ENCODE measurements at places on chromosomes 7 and 10.

DNA sequence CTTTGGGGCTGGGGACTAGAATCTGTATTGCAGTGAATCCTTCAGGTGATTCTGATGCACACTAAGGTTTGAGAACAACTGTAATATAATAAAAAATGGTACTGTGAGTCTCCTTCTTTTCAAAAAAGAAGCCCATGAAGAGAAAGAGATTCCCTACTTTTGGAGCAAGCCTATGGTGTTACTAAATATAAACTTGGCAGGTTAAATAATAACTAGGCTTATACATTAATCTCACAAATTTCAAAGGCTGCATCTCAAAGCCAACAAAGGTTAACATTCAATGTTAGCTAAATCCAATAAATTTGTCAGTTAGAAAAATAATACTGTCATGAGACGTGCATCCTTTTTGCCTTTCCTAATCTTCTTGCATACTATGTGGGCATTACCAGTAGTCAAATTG is 159.7 kb upstream of the LAMB4 start:
- no peak for DNase-seq

GRCh38 chr10:75099952-75100763 is 11.3 kb upstream of the SAMD8 start:
- peak; percentile 87 for DNase-seq

DNA sequence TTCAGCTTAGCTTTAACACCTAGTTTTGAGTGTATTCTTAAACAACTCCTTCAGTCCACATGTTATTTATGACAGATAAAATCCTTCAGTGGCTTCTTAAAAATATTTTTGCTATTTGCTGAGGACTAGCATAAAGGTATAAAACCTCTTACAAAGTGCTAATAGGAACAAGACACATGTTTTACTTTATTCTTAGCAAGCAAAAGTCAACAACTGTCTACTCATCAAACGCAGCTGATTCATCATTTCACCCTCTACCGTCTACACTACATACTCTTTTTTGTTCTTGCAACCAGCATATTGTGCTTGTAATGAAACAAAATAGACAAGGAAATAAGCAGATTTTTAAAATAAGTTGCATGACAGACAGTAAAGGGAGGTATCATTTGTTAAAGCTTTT is 319.7 kb downstream of the SNX13 start:
- no peak for DNase-seq

DNA sequence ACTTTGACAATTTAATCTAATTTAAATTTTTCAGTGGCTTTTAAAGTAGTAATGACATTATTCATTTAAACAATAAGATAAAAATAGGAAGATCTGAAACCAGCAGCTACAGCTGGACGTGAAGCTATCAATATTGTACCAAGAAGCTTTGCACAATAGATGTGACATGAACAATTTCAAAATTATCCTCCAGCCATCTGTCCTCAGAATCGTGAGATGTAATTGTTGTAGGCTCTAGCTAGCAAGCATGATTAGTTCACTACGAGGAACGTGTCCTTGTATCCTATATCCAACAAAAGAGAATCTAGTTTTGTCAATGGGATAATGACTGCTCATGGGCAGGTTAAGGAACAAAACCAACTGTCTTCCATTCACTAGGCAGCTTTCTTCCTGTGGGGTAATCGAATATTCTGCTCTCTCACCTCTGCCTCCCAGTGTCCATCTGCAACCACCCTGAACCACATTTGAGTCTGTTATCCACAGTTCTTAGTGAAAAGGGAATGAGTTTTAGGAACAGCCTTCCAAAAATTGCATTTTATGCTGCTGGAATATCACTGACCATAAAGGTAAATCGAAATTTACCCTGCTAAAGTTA is 247.3 kb downstream of the PARD3 start:
- DNase-seq: no peak

- peak; percentile 49 for DNase-seq
Measured at GRCh38 chr7:87797798-87798403, 78.3 kb downstream of the SLC25A40 start.

- DNase-seq: no peak
Measured at GRCh38 chr10:84837877-84838276, 509.5 kb downstream of the CCSER2 start.

GRCh38 chr10:117666965-117667364 is 124.4 kb downstream of the EMX2 start:
- DNase-seq: no peak

- no peak for DNase-seq
Measured at GRCh38 chr10:4522296-4523000, 303.6 kb upstream of the AKR1E2 start.

DNA sequence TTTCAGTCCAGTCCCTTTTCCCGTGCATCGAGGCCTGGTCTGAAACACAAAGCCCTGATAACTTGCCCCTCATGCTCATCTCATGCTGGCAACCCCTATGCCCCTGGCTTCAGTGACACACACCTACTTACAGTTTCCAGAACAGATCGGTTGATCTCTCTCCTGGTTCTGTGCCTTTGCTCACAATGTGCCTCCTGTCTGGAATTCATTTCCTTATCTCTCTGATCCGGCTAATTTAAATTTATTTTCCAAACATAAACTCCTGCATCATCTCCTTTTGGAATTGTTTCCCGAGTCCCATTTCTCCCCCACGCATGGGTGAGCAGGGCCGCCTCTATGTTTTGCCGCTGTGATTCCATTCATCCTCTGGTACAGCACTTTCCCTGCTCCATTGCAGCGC is 25.9 kb upstream of the FZD8 start:
- no peak for DNase-seq

- DNase-seq: no peak
Measured at GRCh38 chr10:91596825-91597196, 36.1 kb downstream of the PPP1R3C start.

DNA sequence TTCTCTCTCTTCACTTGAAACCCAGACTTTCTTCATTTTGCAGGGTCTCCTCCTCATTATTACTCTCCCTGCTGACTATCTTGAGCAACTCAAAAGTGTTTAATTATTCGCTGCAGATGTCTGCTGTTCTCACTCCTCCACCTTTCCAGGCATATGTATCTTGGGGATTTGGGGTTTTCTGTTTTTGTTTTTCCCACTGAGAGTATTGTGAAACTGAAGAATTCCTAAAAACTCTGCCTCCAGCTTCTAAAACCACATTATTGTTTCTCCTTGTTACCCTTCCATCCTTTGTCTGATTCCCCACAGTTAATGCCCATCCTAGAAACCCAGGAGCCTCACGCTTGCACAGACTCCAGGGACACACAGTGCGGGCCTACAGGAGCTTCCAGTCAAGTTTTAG is 51.3 kb downstream of the WNT2 start:
- DNase-seq: no peak

GRCh38 chr10:132361581-132362101 is 29.6 kb downstream of the LRRC27 start:
- no peak for DNase-seq

DNA sequence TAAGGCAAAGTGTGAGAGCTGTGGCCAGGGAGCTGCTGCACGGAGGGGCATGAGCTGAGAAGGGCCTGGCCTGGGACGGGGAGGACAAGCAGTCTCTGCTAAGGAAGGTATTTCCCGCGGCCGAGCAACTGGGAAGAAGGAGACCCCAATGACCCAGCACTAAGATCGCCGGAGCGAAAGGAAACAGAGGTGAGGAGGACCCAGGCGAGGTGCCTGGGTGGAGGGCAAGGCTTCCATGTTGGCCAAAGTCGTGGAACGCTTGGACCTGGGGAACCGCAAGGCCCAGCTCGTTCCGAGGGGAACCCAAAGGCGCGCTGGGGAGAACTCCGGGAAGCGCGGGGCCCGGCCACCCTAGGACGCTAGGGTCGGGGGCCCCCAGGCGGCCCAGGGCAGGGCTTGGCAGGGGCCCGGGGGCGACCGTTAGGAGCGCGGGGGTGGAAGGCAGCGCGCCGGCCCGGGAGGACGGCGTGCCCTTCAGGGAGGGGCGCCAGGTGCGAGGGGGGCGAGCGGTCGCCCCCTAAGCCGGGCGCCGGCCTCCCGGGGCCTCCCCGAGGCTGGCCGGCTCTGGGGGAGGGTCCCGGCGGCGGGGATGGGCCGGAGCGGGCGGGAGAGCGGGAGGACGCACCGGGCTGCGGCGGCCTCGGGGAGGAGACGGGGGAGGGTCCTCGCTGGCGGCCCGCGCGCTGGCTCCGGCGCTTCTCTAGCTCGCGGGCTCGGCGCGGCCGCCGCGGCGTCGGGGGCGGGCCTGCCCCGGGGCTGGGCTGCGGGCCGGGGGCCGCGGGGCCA is 545 bp downstream of the GIGYF1 start:
- no peak for DNase-seq

DNA sequence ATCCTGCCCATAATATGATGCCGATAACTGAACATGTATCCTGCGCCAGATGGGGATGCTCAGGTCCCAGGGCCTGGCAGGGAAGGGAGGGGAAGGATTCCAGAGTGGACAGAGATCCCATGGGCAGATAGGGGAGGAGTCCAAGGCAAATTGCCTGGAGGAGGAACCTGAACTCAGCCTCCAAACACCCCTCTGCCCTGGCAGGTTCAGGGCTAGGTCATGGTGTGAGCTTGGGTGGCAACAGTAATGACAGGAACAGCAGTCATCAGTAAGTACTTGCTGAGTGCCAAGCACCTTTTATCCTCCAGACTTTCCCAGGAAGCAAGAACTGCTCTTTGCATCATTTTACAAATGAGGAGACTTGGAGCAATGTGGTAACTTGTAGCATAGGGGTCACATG is 3.8 kb upstream of the PALD1 start:
- no peak for DNase-seq

DNA sequence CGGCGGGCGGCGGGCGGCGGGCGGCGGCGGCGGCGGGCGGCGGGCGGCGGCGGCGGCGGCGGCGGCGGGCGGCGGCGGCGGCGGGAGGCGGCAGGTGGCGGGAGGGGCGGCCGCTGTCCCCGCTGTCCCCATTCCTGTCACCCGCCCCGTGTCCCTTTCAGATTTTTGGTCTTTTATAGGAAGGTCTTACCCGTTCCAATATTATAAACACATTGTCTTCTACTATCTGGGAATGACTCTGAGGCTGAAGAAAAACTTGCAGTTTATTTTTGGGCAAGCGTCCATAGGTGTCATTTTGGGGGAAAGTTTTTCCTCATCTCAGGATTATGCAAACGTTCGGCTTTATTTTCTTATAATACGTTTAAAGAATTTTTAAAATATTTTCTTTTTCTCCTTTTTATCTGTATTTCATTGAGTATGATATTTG is 578 bp downstream of the ZNF713 start:
- no peak for DNase-seq

GRCh38 chr7:65430344-65431186 is 56.9 kb downstream of the ZNF92 start:
- DNase-seq: no peak

- peak; percentile 62 for DNase-seq
Measured at GRCh38 chr7:522071-522950, 2.7 kb upstream of the PDGFA start.

- DNase-seq: peak; percentile 72
Measured at GRCh38 chr10:102509387-102509786, 5.6 kb downstream of the SUFU start.

DNA sequence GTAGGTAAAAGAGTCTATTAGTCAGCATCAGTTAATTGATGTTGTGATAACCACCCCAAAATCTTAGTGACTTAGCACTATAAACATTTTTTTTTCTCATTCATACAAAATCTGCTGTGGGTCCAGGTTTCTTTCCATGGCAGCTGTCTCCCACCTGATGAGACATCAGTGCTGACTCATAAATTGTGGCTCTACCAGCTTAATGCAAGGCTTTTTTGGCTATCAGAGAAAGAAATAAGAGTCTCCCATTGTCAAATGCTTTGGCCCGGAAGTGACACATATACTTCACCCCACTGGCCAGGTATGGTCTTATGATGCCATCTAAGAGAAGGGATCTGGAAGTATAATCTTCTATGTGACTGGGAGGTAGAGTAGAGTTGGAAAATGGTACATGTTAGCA is 14.5 kb downstream of the DNAJB9 start:
- no peak for DNase-seq

GRCh38 chr7:151336027-151336708 is 5.4 kb upstream of the NUB1 start:
- DNase-seq: peak; percentile 82

DNA sequence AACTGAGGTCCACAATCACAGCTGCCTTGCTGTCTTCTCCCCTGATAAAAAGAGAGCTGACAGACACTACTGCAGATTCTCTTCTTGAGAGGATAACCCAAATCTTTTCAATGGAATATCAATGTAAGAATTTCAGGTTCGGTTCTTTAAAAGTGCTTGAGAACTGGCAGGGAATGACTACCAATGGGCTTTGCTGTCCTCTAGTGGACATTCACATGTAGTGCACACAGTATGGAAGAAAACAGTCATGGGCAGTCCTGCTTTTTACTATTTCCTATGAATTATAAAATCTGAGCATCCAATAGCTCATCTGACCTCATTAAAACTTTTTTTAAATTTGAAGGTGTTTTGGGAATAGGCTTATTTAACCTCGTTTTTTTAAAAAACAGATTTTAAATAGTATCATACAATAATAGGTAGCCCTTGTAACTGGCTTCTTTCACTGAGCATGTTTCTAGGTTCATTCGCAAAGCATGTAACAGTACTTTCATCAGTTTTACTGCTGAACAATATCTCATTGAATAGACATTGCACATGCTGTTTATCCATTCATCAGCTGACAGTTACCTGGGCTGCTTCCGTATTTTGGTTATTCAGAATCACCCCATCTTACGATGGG is 18.3 kb downstream of the FZD9 start:
- DNase-seq: peak; percentile 70

- no peak for DNase-seq
Measured at GRCh38 chr7:37180828-37181549, 267.7 kb downstream of the ELMO1 start.

DNA sequence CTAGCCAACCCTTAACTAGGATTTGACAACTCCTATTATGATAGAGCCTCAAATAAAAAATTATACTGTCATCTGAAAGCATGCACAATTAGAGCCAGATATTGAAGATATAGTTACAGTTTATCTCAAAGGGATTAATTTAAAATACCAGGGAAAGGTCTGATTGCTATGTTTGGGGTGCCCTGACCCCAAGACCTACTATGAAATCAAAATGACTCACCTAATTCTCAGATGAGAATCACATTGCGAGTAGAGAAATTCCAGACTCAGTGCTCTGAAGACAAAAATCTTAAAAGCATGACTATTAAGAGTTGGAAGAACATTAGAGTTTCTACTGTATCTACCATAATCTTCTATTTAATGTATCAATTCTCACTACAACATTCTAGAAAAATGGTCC is 297.1 kb downstream of the AHR start:
- no peak for DNase-seq

- no peak for DNase-seq
Measured at GRCh38 chr7:46544396-46545008, 623.4 kb upstream of the IGFBP3 start.

GRCh38 chr10:120508966-120509365 is 51.9 kb downstream of the PLPP4 start:
- no peak for DNase-seq

DNA sequence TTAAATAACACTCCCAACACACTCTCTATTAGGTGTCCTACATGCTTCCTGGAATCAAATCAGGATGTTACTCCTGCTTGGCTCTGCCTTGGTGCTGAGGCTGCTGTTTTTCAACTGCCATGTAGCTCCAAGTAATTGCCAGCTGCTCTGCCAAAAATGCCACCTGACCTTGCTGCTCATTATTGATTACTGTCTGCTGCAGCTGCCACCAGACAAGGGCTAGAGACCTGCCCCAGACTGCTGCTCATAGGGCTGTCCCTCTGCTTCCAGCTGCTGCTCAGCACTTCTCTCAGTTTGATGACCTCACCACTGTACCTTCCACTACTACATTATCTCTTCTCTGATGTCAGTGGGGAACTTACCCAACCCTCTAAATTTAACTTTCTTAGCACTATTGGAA is 102.5 kb downstream of the PCLO start:
- DNase-seq: no peak
